Pons (tissue), 1 donor: ENCODE measurements at places on chromosomes 3 and 15.

- DNase-seq: no peak
Measured at GRCh38 chr15:90909976-90910375, 6.9 kb downstream of the MAN2A2 start.

DNA sequence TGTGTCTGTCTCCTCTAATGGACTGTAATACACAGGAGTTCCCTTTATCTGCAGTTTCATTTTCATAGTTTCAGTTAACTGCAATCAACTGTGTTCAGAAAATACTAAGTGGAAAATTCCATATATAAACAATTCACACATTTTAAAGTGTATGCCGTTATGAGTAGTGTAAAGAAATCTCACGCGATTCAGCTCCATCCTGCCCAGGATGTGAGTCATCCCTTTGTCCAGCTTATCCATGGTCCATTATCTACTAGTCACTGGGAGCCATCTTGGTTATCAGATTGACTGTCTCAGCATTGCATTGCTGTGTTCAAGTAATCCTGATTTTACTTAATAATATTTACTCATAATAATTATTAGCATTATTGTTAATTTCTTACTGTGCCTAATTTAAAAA, 14.5 kb downstream of the ZPLD1 start:
- DNase-seq: no peak

DNA sequence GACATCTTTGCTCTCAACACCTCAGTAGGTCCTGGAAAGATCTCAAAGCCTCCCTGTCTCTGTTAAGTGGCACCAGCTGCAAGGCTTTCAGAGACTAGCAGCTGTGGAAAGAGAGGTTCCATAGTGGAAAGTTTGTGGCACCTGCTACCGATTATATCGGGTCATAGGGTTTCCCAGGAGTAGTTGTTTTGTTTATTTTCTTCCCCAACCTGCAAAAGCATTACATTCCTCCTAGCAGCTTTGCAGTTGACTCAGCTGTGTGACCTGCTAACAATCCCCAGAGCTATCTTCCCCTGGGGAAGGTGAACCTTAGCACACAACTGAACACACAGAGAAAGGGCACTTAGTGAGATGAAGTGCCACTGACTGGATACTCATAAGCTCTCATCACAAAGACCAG, 598.9 kb upstream of the GRM7 start:
- DNase-seq: no peak

DNA sequence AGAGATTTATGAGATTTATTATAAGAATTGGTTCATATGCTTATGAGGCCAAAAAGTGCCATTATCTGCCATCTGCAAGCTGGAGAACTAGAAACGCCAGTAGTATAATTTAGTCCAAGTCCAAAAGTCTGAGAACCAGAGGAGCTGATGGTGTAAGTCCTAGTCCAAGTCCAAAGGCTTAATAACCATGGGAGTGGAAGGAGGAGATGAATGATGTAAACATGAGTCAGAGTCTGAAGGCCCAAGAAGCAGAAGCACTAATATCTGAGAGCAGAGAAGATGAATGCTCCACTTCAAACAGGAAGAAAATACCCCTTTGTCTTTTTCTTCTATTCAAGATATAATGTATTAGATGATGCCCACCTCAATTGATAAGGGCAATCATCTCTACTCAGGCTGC, 185.7 kb downstream of the CGGBP1 start:
- no peak for DNase-seq

- no peak for DNase-seq
Measured at GRCh38 chr15:80105595-80105994, 46.1 kb downstream of the ZFAND6 start.

- DNase-seq: no peak
Measured at GRCh38 chr3:140443806-140444205, 234.1 kb upstream of the TRIM42 start.

DNA sequence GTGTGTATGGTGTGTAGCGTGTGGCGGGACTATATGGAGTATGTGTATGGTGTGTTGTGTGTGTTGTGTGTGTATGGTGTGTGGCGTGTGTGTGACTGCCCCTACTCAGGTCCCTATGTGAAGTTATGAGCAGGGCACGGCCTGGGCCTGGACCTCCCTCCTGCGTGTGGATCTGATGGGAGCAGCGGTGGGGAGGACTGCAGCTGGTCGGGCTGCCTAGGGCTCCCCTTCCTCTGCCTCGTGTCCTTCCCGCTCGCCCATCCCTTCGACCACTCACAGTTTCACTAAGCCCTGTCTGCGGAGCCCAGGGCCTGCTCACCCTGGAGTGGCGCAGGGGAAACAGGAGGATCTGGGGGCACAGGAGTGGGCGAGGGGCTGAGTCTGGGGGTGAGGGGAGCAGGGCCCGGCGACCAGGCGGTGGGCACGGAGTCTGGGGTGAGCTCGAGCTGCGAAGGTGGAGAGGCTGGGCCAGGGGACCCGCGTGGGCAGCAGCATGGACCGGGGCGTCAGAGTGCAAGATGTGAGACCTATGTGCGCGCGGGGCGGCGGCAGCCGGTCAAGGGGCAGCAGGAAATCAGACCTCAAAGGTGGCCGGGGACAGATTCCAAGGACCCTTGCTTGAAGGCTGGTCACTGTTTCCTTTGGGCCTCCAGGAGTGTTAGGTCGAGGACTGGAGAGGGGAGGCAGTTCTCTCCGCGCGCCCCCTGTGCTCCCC, 26.6 kb downstream of the GABRA5 start:
- no peak for DNase-seq

DNA sequence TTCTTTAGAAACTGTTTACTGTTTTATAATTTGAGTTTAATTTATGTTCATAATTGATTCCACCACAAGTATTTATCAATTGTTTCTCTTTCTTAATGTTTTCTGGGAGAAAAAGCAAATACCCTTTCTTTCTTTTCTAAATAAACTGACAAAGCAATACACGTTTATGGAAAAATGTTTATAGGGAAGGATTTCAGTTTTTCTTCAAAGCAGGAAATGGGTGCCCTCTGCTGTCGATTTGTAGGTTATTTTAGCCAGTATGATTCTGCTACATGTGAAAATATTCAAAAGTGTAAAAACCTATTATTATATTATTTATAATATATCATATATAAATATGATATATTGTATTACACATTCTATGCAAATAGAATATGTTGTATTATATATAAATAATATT, 921.0 kb upstream of the ROBO1 start:
- DNase-seq: peak; percentile 32

DNA sequence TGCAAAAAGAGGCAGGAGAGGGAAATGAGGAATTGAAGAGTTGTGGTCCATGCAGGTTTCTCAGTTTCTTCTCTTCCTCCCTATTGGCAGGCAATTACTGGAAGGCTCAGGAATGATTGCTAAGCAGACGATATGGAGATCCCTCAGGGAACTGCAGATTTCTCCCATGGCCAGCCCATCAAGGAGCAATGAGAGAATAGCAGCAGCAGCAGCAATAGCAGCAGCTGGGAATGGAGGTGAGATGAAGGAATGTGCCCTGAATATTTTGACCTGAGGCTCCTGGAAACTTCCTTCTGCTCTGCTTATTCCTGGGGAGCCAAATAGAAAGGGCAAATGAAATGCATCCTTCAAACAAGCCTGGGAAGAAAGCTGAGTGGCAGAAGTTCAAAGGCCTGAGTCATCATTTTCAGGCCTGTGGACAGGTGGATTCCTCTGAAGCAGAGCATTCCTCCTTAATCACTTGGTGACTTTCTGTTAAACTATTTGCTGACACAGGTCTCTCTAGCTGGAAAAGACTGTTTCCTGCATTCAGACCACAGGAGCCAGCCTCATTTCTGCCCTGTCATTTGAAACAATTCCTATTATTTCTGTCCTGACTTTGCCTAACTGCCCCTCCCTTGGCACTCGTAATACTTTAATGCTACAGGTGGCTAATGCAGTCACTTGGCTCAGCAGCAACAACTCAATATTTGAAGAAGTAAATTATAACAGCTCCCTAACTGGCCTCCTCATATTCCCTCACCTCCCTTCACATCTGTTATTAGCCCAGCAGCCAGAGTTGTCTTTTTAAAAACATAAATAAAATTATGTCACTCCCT, 146.9 kb upstream of the GADL1 start:
- DNase-seq: no peak

GRCh38 chr15:77839970-77840905, 207.5 kb upstream of the LINGO1 start:
- no peak for DNase-seq

GRCh38 chr3:165805946-165806561, 31.2 kb downstream of the BCHE start:
- DNase-seq: no peak

GRCh38 chr3:65406470-65406869, 632.2 kb downstream of the MAGI1 start:
- no peak for DNase-seq

DNA sequence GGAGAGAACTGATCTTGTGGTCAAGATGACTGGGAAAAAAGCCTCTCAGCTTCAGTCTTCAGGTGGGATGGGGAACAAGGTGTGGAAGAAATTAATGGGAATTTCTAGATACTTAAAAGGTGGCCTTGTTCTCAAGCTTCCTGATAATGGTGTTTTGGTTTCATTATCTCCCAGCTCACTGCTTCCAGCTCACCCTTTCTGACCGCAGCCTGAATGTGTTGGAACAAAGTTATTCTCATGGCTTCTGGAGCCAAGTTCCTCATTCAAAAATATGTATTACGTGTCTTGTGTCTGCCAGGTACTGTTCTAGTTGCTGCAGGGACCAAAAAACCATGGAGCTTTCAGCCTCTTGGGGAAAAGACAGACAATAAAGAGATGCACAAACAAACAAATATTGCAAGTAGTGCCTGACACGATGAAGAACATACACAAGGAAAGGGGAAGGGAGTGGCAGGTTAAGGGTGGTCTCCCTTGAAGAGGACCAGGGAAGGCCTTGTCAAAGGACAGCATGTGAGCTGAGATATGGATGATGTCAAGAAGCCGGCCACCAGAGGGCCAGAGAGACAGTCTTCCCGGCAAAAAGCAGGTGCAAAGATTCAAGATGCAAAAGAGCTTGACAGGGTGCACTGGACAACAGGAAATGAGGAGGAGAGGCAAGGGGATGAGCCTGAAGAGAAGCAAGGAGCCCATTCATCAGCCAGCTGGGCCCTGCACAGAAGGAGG, 35.5 kb downstream of the ARRDC4 start:
- DNase-seq: peak; percentile 25

DNA sequence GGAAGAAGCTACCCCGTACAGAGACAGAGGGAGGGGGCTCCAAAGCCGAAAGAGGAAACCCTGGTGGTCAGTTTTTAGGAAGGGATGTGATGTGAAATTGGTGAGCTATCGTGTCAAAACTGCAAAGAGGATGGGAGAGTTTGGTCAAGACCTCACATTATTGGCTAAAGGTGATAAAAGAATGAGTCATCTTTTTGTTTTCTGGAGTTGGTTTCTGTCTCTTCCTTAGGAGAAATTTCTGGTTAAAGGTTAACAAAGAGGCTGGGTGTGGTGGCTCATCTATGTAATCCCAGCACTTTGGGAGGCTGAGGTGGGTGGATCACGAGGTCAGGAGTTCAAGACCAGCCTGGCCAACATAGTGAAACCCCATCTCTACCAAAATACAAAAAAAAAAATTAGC, 217.8 kb upstream of the CBLB start:
- DNase-seq: no peak

- peak; percentile 56 for DNase-seq
Measured at GRCh38 chr3:82088749-82089148, 327.3 kb upstream of the GBE1 start.

DNA sequence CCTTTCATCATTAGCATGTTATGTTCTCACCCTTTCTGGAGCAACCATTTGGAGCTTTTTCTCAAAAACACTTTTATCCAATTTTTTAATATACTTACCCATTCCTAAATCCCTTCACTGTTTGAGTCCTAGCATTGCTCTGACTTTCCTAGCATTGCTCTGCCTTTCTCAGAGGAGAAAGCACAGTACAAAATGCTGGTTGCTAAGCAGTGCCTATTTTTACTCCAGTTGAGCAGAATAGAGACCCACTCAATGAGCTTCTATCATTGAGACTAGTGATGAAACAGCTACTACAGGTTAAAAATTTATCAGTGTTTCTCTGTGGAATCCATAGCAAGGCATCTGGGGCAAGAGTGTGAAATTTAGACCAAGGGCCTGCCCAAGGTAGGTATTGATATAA, 21.8 kb upstream of the IL1RAP start:
- no peak for DNase-seq

GRCh38 chr3:42852441-42852840, 23.2 kb downstream of the CYP8B1 start:
- no peak for DNase-seq

DNA sequence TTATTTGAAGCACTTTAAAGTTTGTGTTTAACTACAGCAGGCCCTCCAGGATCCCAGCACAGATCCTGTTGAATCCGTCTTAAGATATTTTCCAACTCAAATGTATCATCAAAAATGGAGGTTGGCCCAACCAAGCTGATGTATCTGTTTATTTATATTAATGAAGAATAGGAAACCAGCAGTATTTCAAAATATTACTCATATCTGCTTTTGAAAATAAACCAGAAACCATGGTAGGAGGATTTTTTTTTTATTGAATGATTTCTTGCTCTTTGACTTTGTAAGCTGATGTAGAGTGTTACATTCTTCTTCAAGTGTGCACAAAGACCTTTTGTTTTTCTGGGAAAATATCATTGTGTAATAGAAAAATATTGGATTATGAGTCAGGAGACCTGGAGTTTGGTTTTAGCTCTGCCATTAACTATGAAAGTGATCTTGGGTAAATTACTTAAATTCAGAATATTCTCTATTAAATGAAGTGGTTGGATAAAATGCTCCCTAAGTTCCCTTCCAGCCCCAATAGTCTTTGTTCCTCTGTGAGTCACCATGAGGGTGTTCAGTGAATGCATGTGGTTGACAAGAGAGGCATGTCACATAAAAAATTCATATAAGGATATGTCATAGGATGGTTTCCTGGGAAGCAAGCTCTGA, 221.3 kb upstream of the GAP43 start:
- no peak for DNase-seq

DNA sequence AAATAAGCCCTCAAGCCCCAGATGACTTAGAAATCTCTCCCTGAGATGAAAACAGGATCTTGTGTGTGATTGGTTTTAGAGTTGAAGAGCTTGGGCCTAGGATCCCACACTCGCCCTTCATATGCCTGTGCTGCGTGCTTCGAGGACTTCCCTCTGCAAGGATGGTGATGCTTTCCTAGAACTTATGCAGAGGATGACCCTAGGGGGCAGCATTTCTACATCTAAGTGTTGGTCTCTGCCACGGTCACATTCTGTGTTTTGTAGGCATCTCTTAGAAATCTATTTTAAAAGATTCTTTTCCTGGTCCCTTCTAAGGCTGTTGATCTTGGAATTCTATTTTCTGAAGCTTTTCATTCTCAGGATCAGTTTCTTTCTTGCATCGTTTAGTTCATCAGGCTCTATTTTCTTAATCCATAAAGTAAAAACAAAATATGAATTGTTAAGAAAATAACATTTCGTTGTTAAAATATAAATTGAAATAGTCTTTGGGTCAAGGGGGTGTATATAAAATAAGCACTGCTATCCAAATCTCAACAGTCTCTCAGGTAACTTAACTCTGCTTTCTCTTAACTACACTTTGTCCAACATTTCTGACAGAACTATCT, 45.7 kb downstream of the WDR76 start:
- peak; percentile 91 for DNase-seq
